ENCODE measurements at places on chromosomes 13 and 19.

GRCh38 chr13:113865427-113865826 is 1.6 kb upstream of the GAS6 start:
- no peak for DNase-seq

DNA sequence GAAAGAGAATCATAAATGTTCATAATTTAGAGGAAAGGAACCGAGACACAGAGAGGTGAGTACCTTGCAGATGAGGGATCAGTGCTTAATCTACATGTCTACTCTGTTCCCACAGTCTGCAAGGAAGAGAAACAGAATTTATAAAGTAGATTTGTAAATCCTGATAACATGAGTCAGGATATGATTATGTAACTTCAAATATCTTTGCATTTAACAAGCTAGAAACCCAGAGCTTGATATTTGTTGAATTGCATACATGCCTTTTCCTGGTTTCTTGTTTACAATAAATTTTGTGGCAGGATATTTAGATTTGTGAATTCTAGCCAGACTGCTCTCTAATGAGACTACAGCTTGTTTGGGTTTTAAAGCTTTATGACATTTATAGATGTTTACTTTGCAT is 219.2 kb downstream of the ENOX1 start:
- no peak for DNase-seq

- DNase-seq: no peak
Measured at GRCh38 chr19:2253106-2254063, 2.8 kb downstream of the JSRP1 start.

- DNase-seq: peak; percentile 6
Measured at GRCh38 chr13:51618626-51619025, 34.4 kb downstream of the WDFY2 start.

DNA sequence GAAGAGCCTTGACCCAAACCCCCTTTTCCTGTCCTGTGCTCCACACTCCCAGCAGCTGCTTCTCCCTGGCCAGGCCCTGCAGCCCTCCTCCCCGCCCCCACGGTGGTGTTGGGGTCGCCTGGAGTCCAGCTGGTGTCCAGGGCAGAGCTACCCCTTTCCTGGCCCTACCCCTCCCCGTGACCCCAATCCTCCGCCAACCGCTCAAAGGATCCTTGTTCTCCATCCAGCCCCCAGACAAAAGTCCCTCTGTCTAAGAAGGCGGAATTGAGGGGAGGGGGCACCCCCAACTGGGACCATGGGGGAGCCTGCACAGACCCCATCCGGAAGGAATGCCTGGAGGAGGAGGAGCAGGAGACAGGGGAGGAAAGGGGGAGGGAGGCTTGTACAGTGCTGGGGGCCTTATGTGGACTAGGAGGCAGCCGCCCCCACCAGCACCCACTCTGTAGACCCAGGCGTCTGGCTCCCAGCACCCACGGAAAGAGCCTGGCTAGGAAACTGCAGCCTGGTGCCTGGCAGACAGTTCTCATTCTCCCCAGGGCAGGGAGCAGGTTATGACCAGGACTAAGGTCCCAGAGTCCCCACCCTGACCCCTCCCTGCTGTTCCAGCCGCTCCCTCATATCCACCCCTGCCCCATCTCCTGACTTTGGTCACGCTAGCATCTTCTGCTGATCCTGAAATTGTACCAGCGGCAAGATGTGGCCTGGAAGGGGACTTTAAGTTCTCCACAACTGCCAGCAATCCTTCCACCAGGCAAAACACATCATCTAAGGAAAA is at the start of gene FXYD3:
Gene FXYD3 (plus strand): TSS at position 647 of the 775 bp plus-strand sequence. CDS start 3,554 bp downstream, outside the sequence.
- no peak for DNase-seq

DNA sequence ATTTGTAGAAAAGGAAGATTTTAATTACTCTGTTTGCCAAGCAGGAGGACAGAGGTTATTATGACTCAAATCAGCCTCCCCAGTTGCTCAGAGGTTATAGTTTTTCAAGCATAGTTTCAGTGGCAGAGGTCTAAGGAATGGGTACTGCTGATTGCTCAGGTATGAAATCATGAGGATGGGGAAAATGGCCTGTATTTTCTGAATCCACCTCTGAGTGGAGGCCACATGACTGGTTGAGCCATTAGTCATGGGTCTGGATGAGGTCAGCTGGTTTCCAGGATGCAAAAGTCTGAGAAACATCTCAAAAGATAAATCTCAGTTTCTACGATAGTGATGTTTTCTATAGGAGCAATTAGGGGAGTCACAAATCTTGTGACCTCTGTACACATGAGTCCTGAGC is 62.8 kb upstream of the CEACAM8 start:
- DNase-seq: no peak

- DNase-seq: no peak
Measured at GRCh38 chr13:53638040-53638439, 609.4 kb downstream of the OLFM4 start.

DNA sequence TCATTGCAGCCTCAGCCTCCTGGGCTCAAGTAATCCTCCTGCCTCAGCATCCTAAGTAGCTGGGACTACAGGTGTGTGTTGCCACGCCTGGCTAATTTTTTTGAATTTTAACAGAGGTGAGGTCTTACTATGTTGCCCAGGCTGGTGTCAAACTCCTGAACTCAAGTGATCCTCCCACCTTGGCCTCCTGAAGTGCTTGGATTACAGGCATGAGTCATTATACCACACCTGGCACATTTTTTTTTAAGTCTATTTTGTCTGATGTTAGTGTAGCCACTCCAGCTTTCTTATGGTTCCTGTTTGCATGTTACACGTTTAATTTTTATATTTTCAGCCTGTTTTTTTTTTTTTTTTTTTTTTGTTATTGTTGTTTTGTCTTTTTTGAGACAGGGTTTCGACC is 24.8 kb downstream of the KDM4B start:
- peak; percentile 34 for DNase-seq

DNA sequence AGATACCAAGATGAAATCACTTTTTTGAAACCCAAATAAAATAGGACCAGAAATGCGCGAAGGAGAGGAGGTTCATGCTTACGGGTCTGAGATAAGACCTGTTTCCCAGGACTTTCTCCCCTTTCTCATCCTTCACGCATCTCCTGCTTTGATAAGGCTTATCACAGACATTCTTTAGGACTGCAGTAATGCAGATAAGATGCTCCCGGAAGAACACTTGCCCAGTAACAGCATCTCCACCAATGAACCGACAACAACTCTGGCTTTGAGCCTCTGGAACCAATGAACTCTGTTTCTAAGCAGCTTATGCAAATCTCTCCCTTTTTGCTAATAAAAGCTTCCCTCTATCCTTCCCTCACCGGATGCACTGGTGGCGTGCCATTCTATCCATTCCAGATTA is 783.4 kb upstream of the ARGLU1 start:
- DNase-seq: no peak

GRCh38 chr13:98990701-98991100 is 12.8 kb upstream of the DOCK9 start:
- DNase-seq: no peak

GRCh38 chr13:32086791-32087441 is 55.3 kb downstream of the FRY start:
- DNase-seq: no peak

GRCh38 chr19:41915021-41915775 is 13.1 kb downstream of the ERFL start:
- DNase-seq: no peak

GRCh38 chr19:15733895-15734294 is 3.9 kb upstream of the OR10H3 start:
- no peak for DNase-seq

DNA sequence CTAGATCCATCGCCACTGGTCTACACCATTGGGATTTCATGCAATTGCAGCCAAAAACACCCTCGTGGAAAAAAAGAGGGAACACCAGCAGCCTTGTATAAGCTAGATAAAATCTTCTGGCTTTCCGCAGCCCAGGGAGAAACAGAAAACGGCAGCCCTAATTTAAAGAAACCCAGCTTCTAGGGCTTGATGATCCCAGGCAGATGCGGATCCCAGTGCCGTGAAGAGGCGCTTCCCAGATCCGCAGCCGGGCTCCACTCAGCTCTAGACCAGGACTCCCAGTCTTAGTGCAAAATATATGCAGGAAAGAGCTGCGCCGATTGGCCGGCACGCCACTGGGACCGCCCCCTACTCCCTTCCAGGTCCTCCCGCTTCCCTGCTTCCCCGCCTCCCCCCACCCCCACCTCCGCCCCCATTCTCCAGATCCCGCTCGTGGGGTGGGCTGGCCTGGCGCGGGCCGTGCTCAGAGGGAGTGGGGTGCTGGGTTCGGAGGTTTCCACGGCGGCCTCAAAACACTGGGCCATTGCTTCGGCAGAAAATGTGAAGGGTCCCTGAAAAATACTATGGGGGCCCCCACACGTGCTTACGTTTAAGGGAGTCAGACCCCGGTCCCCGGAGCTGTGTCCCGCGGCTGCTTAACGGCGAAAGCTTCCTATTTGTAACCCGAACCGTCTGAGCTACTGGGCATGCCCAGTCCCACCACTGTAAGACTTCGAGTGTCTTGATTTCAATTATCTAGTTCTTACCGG is 63.1 kb downstream of the SERP2 start:
- DNase-seq: peak; percentile 54

DNA sequence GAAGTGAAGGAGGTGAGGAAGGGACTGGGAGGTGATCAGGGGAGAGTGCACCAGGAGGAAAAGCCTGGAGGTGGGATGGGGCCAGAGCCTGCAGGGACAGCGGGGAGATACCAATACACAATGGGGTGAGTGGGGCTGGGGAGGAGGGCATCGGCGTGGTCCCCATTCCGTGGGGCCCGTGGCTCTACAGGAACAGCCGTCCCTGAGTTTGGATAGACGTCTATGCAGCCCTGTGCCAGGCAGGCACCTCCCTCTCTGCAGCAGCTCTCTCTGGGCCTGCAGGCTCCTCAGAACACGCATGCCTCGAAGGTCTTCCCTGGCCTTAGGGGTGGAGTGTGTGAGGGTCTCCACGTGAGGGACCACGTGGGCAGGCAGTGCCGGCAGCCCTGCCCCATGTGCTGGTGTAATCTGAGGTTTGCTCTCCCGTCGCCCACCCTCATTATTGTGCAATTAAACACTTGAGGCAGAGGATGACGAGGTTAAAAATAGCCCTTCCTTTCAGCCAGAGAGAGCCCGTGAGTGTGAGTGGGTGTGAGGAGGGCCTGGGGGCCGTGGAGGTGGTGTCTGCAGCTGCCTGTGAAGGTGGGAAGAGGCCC is 16.5 kb downstream of the C2CD4C start:
- DNase-seq: no peak

GRCh38 chr13:66618702-66619101 is 611.4 kb downstream of the PCDH9 start:
- DNase-seq: no peak

GRCh38 chr13:39444866-39445265 is 158.1 kb downstream of the LHFPL6 start:
- no peak for DNase-seq

DNA sequence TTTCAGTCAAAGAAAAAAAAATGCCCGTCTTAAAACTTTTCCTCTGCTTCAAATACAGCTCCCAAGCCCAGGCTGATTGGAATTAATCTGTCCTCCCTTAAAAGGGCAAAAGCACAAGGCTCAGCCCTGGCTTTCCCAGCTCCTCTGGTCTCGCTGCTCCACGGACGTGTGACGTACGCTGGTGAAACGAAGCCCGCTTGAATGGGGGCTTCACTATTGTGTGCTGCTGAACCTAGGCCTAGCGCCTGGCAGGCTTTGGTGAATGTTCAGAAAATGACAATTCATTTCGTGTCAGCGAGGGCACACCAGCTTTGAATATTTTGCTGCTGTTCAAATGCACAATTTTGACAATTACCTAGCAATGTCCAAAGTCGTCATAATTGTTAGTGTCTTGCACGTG is 615 bp upstream of the ZNF135 start:
- no peak for DNase-seq

GRCh38 chr13:113599391-113599790 is 14.8 kb downstream of the TFDP1 start:
- no peak for DNase-seq

GRCh38 chr19:4803736-4804695 is 12.5 kb downstream of the FEM1A start:
- DNase-seq: no peak

DNA sequence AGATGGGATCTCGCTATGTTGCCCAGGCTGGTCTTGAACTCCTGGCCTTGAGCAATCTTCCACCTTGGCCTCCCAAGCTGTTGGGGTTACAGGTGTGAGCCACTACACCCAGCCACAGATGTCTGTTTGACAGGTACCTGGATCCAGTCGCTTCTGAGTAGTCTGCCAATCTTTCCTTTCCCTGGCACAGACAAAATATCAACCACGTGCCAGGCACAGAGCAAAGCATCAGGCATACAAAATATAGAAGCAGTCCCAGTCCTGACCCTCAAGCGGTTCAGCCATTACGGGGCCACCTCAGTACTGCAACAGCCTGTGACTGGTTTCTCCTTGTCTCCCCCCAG is 3.8 kb downstream of the ELAVL1 start:
- no peak for DNase-seq

- no peak for DNase-seq
Measured at GRCh38 chr13:48478391-48478790, 54.5 kb downstream of the RCBTB2 start.

GRCh38 chr19:2477141-2477710 is 1.3 kb downstream of the GADD45B start:
- DNase-seq: no peak

GRCh38 chr19:38842439-38843174 is 7.2 kb downstream of the HNRNPL start:
- no peak for DNase-seq

- DNase-seq: no peak
Measured at GRCh38 chr13:99042521-99043250, 64.8 kb upstream of the DOCK9 start.

- DNase-seq: no peak
Measured at GRCh38 chr19:35661995-35662340, 4.3 kb upstream of the UPK1A start.
